ENCODE measurements at places on chromosomes 5 and 9.

DNA sequence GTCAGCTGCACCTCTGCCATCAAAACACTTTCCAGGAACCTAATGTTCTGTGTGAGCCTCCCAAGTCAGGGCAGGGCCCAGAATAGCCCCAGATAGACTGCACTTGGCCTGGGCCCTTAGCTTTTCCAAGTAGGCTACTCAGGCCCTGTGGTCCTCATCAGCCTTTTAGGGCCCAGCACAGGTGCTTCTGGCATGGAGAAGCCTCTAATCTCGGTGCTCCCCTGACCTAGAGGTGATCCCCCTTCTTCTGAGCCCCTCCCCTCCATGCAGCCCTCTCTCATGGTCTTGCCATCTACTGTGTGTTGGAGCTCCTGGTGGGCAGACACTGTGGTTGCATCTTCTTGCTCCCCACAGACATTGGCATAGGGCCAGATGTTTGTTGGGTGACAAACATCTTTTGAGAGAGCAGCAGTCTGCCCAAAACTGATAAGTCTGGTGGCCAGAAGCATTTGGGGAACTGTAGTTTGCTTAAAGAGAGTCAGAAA lies 28.1 kb downstream of the FRMPD1 start:
- no peak for DNase-seq

DNA sequence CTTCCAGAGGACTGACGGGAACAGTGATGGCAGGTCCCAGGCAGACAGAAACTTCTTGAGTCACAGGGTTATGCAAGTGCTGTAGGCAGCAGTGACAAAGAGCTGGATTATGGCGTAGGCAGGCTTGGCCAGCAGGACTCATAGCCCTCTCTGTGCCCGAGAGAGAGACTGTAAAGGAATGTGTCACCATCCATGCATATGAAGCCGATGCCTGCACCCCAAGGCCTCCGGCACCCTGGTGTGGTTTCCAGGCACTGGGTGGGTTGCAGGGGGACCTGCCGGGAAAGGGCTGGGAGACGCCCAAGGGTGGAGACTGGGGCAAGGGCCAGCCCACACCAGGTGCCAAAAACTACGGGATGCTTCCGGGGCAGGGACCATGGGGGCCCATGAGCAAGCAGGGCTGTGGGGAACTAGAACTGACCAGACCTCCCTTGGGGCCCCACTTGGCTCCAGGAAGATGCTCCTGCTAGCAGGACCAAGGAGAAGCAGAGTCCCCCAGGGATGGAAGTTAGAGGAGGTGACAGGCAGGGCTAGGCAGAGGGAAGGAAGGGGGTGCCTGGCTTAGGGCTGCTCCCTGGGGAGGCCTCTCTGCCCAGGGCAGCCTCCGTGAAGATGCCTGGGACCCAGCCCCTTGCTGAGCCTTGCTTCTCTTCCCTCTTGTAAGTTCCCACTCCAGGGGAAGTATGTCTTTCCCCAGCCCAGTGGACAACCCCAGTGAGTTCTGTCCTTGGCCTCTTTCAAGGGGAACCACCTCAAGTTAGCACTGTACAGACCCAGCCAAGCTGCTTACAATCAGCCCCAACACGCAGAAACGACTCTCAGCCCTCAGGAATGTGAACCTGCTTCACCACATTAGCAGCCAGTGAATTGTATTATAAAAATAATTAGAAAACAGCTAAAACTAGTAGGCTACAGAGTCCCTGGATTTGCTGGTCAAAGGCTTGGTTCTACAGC lies 10.5 kb upstream of the IPPK start:
- no peak for DNase-seq

DNA sequence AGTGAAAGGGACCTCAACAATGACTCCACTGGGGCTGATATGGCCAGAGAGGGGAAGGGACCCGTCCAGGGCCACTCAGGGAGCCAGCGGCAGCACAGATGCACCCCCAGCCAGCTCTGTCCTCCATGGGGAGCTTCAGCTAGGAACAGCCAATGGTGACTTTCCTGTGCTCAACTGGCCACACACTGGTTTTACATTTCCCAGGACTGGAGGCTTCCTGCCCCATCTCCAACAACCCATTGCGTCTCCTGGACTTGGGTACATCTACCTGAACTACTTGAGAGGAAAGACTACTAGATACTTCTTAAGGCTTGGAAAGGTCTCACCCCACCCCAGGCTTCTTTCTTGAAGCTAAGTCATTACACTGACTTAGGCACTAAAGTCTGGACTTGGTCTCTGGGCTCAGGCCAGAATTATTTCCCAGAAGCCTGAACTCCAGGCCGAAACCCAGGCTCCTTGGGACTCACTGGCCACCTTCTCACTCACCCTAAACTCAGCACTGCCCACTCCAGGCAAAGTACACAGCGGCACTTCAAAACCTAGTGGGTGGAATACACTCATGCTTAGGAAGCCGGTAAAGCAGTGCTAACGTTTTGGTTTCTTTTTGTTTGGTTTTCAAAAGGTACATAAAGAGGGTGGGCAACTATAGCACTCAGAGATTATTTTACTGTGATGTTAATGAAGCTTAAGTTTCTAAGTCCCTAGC lies 1.5 kb downstream of the IGFBPL1 start:
- DNase-seq, result no peak

- no peak for DNase-seq
These were observed 52.2 kb upstream of the EDIL3 start for GRCh38 chr5:84436866-84437265.

DNA sequence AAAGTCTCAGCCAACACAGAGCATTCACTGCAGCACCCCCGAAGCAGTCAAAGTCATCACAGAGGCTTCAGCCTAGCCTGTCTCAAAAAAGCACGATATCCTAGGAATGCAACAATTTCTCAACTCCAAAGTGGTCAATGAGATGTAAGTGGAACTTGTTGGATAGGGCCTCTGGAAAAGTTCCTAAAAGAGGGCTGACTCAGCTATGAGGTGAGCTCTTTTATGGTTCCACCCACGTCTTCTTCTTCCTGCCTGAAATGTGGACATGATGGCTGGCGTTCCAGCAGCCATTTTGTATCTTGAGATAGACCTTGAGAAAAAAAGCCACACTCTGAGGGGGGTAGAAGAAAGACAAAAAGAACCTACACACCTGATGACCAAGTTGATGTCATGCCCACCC lies 32.5 kb upstream of the TRIO start:
- no peak for DNase-seq

GRCh38 chr5:3185488-3185887 lies 410.1 kb upstream of the IRX1 start:
- DNase-seq, result no peak

DNA sequence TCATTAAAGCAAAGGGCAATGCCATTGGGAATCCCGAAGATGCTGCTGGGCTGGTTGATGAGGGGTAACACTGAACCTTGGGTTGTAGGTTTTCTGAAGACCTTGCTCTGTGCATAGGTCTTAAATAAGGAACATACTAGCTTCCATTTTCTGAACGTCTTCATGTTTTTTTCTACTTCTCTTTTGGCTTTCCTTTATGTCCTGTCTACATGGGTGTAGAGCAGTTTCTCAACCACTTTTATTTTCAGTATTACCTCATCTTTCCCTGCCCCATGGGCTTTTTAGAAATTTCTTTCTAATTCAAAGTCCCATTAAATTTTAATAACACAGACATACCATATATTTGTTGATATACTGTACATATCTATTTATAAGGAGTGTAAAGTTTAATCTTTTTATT lies at the start of gene IFNA14:
IFNA14 (minus strand) TSS at position 95 of the 400 bp plus-strand sequence; CDS start at position 25, 70 bp downstream.
- DNase-seq, result no peak

DNA sequence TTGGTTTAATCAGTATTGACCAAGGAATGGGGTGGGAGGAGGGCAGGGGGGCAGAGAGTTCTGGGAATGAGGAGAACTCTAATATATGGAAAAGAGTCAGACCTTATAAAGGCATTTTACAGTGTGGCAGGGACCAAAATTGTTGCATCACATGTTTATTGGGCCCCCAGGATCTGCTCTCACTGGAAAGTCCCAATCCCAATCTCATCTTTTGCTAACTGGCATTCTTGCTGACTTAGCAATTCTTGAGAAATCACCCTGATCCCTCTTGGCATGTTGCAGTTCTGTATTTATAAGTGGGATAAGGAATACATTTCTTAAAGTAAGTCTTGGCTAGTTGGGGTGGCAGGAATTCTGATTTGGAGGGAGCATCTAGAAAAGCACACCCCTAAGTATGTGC lies 104.4 kb upstream of the CXCL14 start:
- DNase-seq, result no peak

DNA sequence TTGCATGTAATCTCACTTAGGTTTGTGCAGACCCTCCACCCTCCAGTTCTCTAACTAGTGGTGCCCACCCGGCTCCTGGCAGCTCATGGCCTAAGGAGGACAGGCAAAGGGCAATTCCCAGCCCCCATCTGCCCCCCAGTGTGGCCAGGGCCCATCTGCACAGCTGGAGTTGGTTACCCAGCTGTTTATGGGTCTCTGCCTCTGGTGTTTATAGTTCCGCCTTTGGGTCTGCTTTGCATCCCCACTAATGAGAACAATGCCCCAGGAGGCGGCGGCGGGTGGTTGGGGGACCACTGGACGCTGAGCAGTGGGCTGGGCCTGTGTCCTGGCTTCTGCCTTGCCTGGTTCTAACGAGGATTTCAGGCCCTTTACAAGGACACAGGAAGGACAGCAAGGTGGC lies 62.4 kb downstream of the NDST1 start:
- no peak for DNase-seq

GRCh38 chr5:177537389-177538361 lies 16.7 kb downstream of the FAM193B start:
- no peak for DNase-seq

- DNase-seq, result no peak
These were observed 615.6 kb downstream of the ZNF608 start for GRCh38 chr5:124130816-124131215.

DNA sequence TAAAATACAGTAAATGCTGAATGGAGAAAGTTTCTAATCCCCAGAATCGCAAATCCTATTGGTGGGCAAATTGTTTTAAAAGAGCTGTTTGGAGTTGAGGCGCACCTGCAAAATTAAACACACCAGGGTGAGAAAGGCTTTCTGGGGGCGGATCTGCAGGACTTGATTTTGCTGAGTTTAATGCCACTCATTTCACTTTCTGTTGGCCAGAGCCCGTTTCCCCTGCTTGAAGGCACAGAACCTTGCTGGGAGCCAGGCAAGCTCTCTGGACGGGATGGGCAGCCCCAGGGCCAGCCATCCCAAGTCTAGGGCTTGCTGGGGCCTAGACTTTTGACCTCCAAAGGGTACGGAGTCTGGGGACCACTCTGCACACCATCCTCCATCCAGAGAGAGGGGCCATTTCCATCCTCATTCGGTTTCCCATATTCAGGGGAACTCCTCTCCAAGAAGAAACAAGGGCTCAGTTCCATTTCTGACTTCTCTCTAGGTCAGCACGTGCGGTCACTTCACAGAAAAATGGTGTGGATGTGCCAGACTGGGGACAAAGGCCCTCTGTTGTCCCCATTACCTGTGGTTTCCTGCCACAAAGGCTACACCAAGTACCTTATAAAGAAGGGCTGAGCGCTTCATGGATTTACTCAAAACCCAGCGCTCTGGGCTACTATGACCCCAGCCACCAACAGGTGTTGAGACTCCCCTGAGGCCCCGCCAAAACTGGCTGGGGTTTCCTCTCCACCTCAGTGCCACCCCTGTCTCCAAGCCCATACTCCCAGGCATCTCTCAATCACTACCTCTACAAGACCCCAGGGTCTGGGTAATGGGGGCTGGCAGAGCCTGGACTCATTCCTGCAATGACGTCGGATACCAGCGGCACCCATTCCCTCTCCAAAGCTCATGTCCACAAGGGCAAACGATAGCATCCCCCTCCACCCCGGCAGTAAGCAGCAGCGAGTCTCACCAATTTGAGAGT lies 170.0 kb downstream of the AUH start:
- DNase-seq, result no peak

GRCh38 chr9:17744786-17745185 lies 165.9 kb downstream of the SH3GL2 start:
- no peak for DNase-seq

- no peak for DNase-seq
These were observed 266.4 kb upstream of the FBXL7 start for GRCh38 chr5:15233566-15233965.

- DNase-seq, result no peak
These were observed 301.1 kb downstream of the FAM170A start for GRCh38 chr5:119930490-119930889.

DNA sequence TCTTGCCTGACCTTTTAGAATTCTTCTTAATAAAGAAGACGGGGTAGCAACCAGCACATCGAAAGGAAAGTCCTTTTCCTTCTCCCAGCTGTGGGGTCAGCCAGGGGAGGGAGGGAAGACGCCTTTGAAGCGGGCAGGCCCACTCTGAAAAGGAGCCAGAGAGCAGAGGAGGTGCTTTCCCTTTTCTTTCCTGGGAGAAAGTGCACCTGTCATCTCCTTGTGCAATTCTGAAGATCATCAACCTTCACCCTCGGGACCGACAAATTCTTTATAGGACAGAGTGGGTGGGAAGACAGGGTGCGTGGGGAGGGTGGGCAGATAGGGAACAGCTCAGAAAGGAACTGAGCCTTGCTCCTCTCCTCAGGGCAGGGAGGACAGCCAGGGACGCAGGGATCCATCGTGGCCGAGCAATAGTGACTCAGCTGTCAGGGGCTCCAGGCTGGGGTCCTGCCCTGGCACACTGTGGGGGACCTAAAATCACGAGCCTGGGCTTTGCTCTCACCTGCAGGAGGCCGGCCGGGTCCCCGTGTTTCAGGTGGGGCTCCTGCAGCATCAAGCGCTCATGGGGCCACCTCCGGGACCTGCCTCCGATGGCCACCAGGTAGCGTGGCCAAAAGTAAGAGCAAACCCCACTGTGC lies 141.0 kb downstream of the OLFM1 start:
- DNase-seq, result no peak

DNA sequence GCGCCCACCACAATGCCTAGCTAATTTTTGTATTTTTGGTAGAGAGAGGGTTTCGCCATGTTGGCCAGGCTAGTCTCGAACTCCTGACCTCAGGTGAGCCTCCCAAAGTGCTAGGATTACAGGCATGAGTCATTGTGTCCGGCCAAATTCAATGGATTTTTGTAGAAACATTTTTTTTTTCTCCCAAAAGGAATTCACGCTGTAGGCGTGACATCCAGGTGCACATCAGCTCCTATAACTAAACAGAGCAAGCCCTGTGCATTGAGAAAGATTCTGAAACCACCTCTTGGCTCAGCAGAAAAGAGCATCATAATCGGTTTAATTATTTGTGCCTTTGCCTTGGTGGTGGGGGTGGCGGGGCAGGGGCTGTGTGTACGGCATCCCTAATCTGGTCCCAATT lies 32.9 kb upstream of the DAB2IP start:
- DNase-seq, result no peak

GRCh38 chr9:136625101-136626065 lies 37.3 kb upstream of the EGFL7 start:
- no peak for DNase-seq

- no peak for DNase-seq
These were observed 81.5 kb upstream of the PTCH1 start for GRCh38 chr9:95598236-95598635.

- no peak for DNase-seq
These were observed 46.1 kb downstream of the ENC1 start for GRCh38 chr5:74594137-74595040.

DNA sequence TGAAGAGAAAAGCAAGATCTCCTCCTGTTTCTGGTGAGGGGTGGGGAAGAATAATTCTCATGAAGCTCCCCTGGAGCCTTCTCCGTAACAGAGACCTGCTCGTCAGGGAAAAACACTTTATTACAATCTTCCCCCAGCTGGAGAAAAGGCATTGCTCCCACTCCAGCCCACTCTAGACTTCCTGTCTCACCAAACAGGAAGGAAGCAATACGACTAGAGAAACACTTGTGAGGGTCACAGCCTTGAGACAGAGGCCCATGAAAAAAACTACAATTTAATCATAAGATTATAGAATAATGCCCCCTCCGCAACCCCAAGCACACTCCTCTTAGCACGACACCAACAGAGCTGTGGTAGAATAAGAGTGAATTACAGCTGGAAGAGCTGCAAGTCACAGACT lies 197.2 kb upstream of the S1PR3 start:
- no peak for DNase-seq
